Colonic mucosa (tissue), 4 donors: ENCODE measurements at places on chromosomes 11 and 22.

DNA sequence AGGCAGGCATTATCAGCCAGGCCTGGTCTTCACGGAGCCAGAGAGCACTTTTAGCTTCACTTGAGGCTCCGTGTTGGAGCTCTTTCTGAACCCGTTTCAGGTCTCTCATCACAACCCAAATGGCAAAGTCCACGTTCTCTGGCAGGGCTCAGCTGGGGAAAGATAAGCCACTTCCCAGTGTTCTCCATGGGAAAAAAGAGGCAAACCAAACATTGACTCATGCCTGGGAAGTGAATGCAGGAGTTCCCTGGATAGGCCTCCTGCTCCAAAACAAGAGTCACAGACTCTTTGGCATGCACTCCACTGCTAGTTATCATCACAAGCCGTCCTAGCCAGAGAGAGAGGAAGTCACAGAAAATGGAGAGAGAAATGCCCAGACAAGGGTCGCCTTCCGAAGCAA lies 11.6 kb downstream of the OPCML start:
- DNase-seq: no peak
- no peak overlapping the region for H3K27ac ChIP-seq
- H3K4me3 ChIP-seq: no peak overlapping the region
- no peaks in the 10 kb centered on the region for H3K4me1 ChIP-seq

GRCh38 chr11:84097186-84097585 lies 811.0 kb upstream of the CCDC90B start:
- no peak for DNase-seq
- H3K36me3 ChIP-seq: no peaks in the 10 kb centered on the region

GRCh38 chr11:61134801-61135257 lies 26.4 kb downstream of the VPS37C start:
- no peaks in the 10 kb centered on the region for H3K27me3 ChIP-seq
- no peak overlapping the region for H3K4me3 ChIP-seq
- H3K4me1 ChIP-seq: peaks cover 3% of the 10 kb centered on the region
- H3K36me3 ChIP-seq: no peaks in the 10 kb centered on the region
- H3K27ac ChIP-seq: no peak overlapping the region

DNA sequence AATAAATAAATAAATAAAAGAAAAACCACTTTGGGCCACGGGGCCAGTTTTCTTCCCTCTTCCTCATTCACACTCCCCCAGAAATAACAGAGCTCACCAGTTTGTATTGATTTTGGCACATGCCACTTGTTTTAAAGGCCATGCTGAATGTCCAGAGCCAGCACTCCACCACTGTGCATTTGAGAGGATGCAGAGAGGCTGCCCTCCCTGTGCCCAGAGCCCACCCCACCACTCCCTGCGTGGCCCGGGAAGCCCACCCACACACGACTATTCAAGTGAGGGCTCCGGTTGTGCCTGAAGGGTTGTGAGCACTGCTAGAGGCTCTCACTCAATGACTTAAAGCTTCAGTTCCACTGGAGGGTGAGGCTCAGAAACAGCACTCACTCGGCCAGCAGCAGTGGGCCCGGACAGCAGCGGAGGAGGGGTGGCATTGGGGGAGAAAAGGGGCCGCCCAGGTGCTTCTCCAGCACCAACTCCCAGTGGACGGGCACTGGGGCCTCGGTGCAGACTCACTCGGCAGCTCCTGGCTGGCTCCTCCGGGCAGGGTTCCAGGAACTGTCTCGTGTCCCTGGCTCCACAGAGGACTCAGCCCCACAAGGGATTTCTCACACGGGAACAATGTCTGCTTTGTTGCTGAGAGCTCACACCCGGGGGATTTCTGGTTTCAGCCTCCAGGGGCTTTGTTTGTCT lies 112.7 kb downstream of the SHANK2 start:
- H3K27ac ChIP-seq: no peak overlapping the region
- H3K27me3 ChIP-seq: no peaks in the 10 kb centered on the region
- H3K36me3 ChIP-seq: no peaks in the 10 kb centered on the region
- no peaks in the 10 kb centered on the region for H3K4me1 ChIP-seq
- no peak for DNase-seq

DNA sequence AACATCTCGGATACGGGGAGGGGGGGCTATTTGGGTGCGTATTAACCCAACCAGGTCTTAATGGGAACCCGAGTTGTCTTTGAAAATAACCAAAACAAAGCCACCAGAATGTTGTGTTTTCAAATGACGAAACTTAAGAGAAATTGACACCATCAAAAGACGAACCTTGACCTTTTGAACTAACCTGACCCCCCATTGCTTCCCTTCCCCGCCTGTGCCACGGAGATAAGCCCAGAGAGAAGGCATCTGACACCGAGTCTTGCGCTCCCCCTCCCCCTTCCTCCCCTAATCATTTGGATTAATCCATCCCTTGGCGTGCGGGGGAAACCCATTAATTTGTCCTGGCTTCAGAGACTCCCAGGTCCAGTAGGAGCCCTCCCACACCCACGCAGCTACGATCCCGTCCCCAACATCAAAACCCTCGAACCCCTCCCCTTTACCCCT lies 4.5 kb upstream of the GCAT start:
- peak overlapping the region; percentile 48 for H3K4me3 ChIP-seq
- H3K27me3 ChIP-seq: no peaks in the 10 kb centered on the region
- H3K27ac ChIP-seq: no peak overlapping the region

GRCh38 chr11:64935359-64936081 lies at the start of gene GPHA2:
Gene GPHA2, minus strand, starts transcription at chr11:64935893. Its CDS starts 433 bp downstream, at chr11:64935460.
- H3K27ac ChIP-seq: no peak within 1 kb of the TSS
- H3K4me1 ChIP-seq: no peaks in the 10 kb centered on the region
- peaks cover 3% of the 10 kb centered on the region for H3K36me3 ChIP-seq
- no peak within 1 kb of the TSS for H3K4me3 ChIP-seq
- H3K27me3 ChIP-seq: no peaks in the 10 kb centered on the region
